ENCODE measurements at places on chromosomes 1 and 21.

DNA sequence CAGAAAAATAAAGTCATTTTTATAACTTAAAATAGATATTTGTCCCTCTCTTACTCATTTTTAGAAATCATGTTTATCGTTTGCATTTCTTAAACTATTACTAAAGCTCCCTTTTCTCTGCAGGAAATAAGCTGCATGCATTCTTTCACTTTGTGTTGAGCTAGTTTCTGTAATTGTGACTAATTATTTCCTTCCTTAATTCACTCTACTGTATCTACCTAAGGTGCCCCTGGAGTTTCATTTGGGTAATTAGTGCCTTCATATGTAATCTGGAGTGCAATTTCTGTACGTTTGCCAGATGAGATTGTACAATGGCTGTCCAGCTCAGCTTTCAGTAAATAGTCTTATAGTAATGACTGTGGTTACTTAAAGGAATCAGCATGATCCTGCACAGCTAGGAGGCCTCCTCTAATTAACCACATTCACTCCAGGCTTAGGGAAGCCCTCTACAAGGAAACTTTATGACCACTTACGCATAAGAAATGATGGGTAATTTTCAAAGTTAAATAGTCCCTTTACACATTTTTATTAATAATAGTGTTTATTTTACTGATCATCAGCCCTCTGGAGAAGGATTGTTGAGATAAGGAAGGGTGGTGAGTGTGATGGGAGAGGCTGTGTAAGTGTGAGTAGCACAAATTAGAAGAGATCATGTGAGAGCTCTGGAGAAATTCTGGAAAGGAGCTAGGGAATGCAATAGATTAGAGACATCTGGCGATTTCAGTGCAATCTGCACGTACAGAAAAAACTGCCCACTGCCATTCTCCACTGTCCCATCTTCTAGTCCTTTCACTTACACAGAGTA, 86.8 kb downstream of the LRRC8C start:
- DNase-seq, result peak; percentile 55

GRCh38 chr1:201404055-201404454, 4.9 kb upstream of the LAD1 start:
- DNase-seq, result no peak

- DNase-seq, result peak; percentile 40
Observed at GRCh38 chr1:7070389-7071029, 285.3 kb downstream of the CAMTA1 start.

DNA sequence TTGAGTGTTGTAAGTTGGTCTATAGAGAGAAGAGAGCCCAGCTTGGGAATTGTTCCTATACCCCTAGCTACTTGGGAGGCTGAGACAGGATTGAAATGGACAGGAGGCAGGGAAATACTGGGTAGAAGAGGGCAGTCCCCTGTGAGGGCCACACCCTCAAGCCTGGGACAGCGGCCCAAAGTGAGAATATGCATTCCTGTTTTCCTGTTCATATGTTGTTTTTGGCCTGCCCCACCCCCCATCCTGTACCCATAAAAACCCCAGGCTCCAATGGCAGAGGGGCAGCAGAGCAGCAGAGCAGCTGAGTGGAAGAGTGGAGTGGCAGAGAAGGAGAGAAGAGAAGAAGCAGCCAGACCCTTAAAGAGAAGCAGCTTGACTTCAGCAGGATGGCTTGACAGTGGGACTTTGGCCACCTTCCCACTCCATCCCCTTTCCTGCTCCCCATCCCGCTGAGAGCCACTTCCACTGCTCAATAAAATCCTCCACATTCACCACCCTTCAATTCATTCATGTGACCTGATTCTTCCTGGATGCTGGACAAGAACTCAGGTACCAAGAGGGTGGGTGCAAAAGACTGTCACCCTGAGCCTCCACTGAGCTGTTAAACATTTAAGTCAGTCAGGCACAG, 70.6 kb upstream of the PUM1 start:
- DNase-seq, result no peak

- no peak for DNase-seq
Observed at GRCh38 chr1:171257607-171258076, 9.3 kb downstream of the FMO1 start.

DNA sequence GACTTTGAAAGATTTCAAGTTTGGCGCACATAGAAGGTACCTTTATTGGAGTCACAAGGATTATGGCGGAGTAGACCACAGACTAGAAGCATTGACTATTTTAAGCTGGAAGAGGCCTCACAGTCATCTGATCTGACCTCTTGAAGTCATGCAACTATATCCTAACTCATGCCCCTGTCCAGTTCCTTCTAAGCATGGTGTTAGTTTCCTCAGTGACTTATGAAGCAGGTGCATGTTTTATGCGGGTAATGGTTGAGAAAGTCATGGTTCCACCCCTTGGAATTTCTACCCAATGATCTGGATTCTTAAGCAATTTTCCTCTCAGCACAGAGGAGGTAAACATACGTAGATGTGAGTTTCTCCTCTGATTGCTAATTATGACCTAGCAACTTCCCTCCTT, 11.7 kb downstream of the OLFML3 start:
- DNase-seq, result no peak

DNA sequence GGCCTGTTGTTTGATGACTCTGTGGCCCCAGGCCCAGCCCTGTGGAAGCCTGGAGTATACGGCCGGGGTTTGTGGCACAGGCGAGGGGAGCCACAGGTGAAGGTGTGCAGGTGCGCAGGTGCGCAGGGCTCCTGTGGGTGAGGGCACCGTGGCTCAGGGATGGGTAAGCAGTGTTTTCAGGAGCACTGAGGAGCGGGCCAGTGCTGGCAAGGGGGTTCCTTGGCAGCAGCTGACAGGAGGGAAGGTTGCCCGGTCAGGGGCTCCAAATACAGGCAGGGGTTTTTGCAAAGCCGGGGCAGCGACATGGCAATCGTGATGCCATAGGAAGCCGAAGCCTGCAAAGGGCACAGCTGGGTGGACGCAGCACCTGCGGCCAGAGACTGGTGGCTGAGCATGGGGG, 20.7 kb downstream of the AGPAT3 start:
- no peak for DNase-seq

- no peak for DNase-seq
Observed at GRCh38 chr1:65319754-65320153, 10.4 kb downstream of the DNAJC6 start.
